ENCODE measurements at places on chromosomes 11 and 22.

GRCh38 chr22:38655519-38656255 is 505 bp downstream of the FAM227A start:
- DNase-seq: no peak

GRCh38 chr22:36223504-36223903 is 15.8 kb downstream of the APOL2 start:
- no peak for DNase-seq

GRCh38 chr11:8910649-8911026 is 351 bp upstream of the AKIP1 start:
- DNase-seq: no peak

DNA sequence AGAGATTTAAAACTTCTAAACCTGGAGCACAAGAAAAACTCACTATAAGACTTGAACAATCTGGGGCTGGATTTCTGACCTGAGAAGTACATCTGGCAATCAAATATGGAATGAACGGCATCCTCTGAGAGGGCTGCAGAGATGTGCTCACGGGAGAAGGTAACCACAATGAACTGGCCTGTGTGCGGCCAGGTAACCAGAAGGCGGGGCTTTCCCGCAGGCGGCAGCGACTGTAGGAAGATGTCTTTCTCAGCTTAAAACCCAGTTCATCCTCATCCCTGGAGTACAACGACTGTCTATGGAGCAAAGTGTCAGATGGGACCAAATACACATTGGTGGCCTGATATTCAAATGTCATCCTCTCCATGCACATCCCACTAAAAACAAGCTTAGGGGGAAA is 24.5 kb downstream of the MICAL3 start:
- no peak for DNase-seq

- DNase-seq: no peak
These were observed 124.6 kb downstream of the FEZ1 start for GRCh38 chr11:125371431-125371935.

DNA sequence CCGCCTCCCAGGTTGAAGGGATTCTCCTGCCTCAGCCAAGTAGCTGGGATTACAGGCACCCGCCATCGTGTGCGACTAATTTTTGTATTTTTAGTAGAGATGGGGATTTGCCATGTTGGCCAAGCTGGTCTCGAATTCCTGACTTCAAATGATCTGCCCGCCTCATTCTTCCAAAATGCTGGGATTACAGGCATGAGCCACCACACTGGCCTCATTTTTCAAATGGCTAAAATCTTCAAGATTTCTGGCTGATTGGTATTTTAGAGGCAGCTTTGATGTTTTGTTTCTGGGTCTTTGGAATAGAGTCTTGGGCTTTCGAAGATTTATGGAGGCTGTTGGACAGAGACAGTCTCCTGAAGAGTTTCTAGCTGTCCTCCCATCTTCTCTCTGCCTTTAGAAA is 5.8 kb upstream of the SLC3A2 start:
- DNase-seq: no peak

- DNase-seq: no peak
These were observed 19.9 kb upstream of the CTR9 start for GRCh38 chr11:10731064-10731680.

DNA sequence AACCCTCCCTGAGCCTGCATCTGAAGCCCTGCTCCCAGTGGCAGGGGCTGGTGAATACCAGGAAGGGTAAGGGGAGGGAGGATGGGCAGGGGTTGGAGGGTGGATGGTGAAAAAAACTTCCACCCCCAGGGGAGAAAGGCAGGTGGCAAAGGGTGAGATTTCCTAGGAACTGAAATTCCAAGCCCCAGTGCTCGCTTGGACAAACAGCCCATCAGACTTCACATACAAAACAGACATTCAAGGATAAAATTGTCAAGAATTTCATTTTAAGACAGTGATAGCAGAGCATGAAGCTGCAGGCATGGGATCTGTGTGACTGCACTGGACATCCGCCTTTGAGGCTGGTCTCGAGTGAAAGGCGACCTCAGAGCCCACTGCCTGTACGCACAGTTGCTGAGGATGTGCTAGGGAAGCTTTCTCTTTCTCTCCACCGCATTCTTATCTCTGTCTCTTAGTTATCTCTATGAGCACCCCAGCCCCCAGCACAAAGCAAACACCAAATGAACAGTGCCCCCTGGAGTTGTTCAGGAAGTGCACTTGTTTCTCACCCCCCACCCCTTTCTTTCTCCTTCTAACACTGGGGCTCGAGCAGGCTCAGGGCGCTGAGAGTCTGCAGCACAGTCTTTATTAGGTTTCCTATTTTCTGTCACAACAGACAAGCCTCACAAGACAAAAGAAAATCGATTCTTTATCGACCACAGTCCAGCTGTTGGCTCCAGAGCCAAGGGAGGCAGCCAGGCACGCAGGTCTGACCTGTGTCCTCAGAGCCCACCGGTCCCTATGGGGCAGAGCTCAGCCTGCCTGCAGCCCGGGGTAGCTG is 237.3 kb upstream of the NCAM1 start:
- DNase-seq: no peak

DNA sequence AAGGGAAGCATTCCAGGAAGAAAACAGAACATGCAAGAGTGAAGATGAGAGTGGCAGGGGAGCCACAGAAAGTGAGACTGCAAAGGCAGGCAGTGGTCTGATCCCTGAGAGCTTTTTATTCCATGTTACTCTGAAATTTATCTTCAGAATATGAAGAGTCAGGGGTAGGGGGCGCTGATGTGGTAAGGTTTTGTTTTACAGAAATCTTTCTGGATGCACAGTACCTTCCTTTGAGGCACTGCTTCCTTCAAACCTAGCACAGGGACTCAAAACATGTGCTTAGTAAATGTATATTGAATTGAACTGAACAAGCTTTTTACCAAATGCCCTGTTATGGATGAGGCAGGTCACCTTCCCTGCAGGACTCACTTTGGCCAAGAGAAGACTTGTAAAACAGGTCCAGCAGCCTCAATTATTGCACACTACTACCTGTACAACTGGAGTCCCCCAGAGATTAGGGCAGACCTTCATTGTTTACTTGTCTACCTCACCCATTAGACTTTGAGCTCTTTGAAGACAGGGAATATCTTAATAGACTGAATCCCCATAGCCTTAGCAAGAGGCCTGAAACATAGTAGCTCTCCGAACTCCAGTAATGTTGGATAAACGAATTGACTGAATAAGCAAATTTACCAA is 2.2 kb downstream of the PAK1 start:
- peak; percentile 62 for DNase-seq

GRCh38 chr22:38429499-38430068 is 25.4 kb downstream of the KCNJ4 start:
- peak; percentile 42 for DNase-seq

DNA sequence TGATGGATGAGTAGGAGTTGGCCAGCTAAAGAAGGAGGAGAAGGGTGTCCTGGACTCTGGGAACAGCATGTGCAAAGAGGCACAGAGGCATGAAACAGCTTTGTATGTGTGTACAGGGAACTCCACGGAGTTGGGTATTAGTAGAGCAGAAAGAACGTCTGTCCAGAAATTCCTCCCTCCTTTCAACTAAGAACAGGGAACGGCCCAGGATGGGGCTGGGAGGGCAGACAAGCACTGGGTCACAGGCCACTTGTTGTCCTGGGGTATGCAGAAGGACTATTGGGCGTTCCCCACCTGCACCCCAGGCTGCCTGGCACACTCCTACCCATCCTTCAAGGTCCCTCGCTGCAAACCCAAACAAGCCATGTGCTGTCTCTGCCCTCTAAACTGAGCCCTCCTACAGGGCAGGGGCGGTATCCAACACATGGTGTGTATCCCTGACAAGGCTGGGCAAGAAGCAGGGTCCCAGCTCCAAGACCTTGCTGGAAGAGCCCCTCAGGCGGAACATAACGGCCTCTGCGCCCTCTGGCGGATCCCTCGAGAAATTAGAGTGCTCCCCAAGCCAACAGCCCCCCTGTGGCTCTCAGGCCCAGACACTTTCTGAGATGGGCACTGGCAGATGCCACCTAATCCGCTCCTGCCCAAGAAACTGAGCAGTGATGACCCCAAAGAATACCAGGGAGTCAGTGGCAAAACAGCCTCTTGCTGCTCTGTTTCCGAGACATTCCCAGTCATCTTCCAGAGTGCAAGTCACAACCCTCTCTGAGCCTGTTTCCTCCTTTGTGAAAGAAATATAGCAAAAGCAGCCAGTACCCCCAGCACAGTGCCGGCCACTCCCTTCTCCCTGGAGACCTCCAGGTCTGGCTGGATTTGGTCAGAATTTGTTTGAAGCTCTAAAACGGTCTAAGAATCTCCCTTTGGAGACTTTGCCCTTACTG is 1.6 kb upstream of the ELFN2 start:
- DNase-seq: peak; percentile 77

DNA sequence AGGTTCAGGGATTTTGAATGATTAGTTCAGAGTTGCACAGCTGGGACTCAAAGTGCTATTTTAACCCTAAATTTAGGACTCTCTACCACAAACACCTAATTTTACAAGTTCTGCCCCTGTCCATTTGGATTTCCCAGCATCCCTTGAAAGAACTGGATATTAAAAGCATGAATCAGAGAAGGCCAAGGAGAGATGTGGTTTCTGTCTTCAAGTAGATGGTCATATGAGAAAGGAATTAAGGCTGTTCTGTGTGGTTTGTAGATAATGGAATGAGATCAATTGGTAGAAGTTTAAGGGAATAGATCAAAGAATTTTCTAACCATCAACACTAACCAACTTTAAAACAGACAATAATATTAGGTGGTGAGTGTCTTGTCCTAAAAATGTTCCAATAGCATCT is 106.4 kb upstream of the TENM4 start:
- DNase-seq: no peak

DNA sequence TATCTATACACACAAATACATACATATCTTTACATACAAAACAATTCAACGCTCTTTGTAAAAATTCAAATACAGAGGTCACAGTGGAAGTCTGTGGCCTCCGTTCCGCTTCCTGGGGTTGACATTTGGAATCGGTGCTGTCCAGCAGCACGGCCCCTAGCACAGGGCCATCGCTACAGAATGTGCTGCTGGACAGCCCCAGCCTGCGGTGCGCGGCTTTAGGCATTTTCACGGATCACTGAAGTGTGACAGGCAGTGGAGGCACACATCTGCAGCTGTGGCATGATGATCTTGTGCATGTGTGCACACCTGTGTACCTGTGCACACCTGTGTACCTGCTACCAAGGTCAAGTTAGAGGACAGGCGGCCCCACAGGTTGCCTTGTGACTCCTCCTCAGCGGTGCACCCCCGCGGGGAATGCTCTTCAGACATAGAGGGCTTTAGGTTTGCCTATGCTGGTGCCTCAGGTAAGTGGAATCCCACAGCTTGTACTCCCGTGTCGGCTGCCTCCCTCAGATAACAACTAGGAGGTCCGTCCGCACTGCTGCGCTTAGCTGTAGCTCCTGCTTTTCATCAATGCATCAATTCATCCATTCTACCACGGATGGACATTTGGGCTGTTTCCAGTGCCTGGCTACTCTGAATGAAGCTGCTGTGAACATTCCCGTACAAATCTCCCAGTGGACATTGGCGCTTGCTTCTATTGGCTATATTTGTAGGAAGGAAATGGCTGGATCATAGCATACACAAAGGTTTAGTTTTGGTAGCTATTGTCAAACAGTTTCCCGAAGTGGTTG is 29.9 kb downstream of the GAL start:
- no peak for DNase-seq

DNA sequence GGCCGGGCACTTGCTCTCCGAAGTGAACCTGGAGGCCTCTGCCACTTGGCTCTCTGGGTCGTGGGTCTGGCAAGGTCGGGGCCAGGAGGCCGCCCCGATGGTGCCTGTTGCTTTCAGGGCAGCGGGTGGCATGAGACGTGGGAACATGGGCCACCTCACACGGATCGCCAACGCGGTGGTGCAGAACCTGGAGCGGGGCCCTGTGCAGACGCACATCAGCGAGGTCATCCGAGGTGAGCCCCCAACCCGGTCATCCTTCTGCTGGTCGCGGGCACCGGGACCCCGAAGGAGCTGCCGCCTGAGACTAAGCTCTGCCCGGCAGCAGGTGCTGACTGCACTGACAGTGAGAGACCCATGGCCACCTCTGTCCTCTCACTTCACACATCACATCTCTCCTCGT is 40.0 kb downstream of the SBF1 start:
- no peak for DNase-seq

Data from glutamatergic neuron (in vitro differentiated cells).